Activated T-helper 2 cell treated with anti-CD3 and anti-CD28 coated beads, Interferon-gamma antibody, Interleukin-2, Interleukin-4, amounts not matched to agents 10 μg/mL and 5 μg/mL and 100 μg/mL, durations not matched to agents 14 hours and 24 hours and 36 hours (primary cell): ENCODE measurements at places on chromosomes 2 and 18.

GRCh38 chr2:235563056-235563910 is 69.4 kb downstream of the AGAP1 start:
- DNase-seq = no peak

GRCh38 chr2:222017252-222017850 is 281.4 kb downstream of the PAX3 start:
- no peak for DNase-seq

GRCh38 chr2:119253760-119254600 is 30.3 kb downstream of the STEAP3 start:
- DNase-seq = no peak

GRCh38 chr2:127102521-127103242 is 4.3 kb downstream of the BIN1 start:
- no peak for DNase-seq
